NCI-H2029 (cell line): ENCODE measurements at places on chromosomes 1 and 21.

GRCh38 chr21:43287111-43287760, 118.4 kb downstream of the CRYAA start:
- peak; percentile 99 for DNase-seq

DNA sequence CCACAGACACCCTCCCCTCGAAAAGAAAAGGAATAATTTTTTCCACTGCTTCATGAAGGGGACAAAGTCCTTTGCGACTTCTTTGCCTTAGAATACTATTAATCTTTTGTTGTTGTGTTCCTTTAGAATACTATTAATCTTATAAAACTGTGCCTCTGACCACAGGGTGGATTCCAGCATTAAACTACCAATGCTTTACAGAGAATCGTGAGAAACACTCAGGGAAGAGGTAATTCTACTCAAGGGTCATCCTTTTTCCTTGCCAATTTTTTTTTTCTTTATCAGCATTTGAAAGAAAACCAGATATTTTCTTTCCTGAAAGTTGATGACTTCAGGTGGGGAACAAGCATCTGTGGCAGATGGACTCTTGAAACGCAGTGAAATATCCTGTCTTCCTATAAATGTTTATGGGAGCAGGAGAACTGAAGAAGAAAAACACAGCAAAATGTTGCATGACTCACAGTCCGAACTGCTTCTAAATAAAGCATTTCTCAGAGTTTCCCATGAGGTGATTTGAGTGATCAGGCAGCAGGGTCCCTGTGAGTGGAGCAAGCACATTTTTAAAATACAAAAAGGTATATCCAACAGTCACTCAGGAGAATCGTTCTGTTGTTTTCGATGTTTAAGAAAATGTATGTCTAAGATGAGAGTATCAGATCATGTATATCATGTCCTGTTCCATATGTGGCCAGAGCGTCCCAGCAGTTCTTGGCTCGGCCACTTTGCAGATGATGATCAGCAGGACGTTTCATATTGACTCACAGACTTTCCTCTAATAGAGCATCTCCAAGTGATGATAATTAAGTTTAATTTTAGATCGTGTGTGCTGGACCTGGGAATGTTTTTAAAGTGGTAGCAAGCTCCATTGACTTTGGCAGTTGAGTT, 154.2 kb upstream of the RUNX1 start:
- no peak for DNase-seq

GRCh38 chr1:21490774-21491487, 18.3 kb upstream of the ALPL start:
- no peak for DNase-seq

DNA sequence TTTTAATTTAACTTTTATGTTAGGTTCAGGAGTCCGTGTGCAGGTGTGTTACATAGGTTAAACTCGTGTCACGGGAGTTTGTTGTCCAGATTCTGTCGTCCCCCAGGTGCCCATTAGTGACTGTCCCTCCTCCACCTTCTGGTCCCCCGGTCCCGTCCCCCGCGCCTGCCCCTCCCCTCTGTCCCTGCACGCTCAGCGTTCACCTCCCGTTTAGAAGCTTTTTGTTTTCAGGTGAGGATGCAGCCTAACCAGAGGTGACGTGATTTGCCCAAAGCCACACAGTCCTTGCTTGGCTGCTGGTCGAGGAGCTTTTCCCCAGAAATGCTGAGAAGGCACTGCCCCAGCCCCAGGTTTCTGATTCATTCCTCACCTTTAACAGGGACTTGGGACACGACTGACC, 844 bp downstream of the C1orf146 start:
- DNase-seq: no peak

DNA sequence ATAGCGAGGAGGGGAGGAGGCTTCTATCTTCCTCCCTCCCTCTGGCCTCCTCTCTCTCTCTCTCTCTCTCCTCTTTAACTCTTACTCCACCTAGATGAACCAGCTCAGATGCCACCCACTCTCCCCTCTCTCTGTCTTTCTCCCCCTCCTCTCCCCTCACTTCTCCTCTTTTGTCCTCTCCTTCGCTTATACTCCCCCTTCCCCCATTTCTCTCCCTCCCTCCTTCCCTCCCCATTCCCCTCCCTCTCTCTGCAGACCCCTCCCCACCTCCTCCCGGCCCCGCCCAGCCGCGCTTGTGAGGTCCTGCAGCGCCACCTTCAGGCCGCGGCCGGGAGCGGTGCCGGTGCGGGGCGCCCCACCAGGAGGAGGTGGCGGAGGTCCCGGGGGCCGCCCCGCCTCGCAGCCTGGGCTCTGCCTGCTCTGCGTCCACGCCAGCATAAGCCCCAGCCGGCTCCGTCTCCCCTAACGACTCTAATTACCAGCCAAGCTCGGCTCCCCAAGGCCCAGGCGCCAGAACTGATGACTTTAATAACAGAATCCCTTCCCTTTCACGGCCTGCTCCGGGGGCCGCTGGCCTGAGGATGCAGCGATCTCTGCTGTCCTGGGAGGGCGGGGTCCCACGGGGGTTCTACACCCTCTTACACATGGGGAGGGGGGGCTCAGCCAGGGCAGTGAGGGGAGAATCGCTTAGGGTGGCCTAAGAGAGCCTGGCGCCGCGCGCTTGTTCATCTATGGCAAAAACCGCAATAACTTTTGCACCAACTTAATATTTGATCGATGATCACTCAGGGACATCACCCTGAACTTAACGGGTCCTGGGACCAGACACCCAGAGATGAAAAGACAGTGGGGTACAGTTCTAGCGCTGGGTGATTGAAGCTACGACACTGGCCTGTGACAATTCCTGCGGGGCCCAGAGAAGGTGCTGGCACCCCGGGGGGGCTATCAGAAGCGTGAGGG, 637.3 kb downstream of the MATN1 start:
- DNase-seq: no peak

GRCh38 chr1:183946320-183946613, 91.3 kb downstream of the COLGALT2 start:
- no peak for DNase-seq

- DNase-seq: no peak
Measured at GRCh38 chr1:184770181-184770979, 15.7 kb upstream of the EDEM3 start.

- DNase-seq: peak; percentile 38
Measured at GRCh38 chr1:29708796-29709703, 472.7 kb downstream of the PTPRU start.

- DNase-seq: no peak
Measured at GRCh38 chr1:187878883-187879282, 1050.1 kb downstream of the PLA2G4A start.

DNA sequence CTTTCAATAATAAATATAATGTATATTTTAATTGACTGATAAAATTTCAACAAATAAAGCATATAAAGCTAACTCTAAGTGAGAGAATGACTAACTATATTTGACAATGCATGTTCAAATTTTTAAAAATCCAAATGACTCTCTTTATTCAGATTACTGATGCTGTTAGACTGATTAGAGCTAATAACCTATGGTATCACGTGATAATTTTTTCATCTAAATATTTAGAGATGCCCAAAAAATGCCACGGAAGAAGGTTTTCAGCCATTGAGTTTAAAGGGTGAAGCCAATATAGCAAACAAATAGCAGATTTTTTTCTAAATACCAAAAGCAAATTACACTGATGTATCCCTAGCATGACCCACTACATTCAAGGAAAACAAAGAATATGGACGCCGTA, 61.1 kb upstream of the OR10J4 start:
- no peak for DNase-seq

GRCh38 chr1:8206391-8206790, 111.5 kb upstream of the SLC45A1 start:
- no peak for DNase-seq

- no peak for DNase-seq
Measured at GRCh38 chr21:34526241-34526617, 14.2 kb upstream of the KCNE1 start.

DNA sequence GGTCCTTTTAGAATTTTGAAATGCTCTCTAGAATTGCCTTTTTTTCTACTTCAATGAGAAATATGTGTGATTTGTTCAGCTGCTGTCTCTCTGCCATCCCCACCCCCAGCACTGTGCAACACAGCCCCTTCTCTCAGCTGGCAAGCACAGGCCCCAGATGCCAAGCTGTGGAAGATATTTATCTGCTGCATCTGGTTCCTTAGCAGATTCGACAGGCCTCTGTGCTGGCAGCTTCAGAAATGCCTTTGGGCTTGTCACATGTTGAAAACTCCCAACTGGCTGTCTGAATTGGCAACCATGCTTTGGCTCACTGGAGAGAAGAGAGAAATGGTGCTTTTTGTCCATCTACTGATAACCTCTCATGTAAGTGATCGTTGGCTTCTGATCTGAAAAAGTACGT, 206.7 kb upstream of the C1orf87 start:
- DNase-seq: peak; percentile 12
